ENCODE measurements at places on chromosomes 12 and 14.

DNA sequence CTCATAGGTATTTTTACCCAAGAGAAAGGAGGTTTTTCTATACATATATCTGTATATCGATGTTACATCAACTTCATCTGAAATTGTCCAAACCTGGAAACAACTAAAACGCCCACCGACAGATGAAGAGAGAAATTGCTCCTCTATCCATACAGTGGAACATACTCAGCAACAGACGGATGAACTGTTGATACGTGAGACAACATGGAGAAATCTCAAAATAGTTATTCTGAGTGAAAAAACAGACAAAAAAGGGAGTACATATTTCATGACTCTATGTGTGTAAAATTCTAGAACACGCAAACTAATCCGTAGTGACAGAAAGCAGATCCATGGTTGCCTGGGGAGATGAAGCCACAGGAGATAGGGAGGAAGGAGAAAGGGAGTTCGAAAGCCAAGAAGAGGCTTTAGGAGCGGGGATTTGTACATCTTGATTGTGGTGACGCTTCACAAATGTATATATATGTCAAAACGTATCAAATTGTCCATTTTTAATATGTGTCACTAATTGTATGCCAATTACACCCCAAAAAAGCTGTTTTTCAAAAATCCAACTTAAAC, 37.6 kb upstream of the C14orf180 start:
- DNase-seq, result no peak

- no peak for DNase-seq
Observed at GRCh38 chr12:47328831-47329545, 249.2 kb upstream of the AMIGO2 start.

DNA sequence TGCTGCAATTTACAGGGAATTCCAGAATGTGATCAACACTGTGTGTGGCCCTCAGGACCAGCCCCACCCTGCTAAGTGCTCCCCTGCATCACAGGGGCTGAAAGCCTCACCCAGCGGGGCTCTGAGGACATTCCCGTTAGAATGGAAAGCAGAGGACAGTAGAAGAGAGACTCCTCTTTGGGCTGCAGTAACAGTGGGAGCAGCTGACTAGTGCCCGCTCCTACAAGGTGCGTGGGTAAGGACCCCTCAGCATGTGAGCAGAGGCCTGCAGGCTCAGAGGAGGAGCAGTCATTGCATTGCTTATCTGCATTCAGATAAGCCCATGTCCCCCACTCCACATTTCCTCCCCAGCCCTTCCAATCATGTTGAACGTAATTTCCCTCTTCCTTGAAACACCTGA, 120.1 kb downstream of the ITPR2 start:
- no peak for DNase-seq

DNA sequence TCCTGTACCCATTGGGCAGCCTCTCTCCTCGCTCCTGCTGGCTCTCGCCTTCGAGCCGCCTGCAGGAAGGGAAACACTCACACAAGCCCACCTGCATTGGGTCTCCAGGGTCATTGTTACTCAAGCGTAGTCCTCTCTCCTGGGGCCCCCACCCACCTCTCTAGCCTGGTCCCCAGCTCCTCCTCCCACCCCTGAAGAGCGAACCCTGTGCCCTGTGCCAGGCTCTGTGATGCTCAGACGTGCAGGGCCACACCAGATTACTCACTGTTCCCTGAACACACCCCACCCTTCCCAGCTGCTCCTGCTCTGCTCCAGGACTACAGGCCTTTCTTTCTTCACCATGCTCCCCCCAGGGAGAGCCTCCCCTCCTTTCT, 88.1 kb downstream of the NINJ2 start:
- DNase-seq, result no peak

GRCh38 chr14:61860294-61860918, 98.2 kb downstream of the SNAPC1 start:
- DNase-seq, result no peak

DNA sequence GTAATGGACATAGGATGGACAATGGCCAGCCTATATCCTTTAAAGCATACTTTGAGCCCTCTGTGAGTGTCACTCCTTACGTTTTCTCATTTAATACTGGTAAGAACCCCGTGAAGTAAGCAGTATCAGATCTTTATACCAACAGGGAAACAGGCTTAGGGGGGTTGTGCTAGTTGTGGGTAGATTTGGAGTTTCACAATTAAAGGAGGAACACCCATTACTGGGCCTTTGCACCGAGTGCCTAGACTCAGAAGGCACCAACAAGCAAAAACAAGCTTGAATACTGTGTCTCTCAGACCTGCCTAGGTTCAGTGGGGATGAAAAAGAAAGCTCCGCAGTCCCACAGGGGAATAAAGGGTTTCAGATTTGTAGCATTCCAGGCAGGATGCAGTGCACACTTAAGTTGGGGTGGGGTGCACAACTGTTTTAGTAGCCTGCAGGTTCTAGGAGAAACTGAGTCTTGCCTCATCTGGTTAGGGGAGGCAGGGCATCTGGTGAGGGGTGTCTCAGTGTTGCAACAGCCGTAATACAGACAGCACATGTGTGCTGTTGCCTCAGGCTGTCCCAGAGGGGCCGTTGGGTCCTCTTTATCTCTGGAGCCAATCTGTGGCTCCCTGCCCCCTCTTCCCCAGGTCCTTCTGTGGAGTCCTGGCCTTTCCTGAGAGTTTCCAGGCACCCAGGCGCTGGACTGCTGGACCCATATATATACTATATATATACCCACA, 51.2 kb downstream of the IRAK3 start:
- DNase-seq, result no peak

DNA sequence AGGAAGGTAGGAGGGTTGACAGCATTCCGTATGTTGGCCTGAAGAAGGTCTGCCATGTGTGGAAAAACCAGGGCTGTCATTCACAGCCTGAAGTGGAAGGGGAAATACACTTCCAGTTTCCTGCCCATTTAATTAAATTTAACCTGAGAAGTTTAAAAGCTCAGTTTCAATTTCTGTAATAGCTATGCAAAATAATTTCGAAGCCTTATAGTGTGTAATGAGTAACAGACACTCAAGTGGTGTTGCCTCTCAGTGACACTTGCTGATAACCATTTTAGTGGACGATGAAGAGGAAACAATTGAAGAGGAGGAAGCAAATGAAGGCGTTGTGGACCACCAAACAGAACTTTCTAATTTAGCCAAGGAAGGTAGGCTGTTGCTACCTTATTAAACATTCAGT, 44.8 kb downstream of the EP400 start:
- no peak for DNase-seq

GRCh38 chr12:53200107-53200457, 7.0 kb downstream of the ITGB7 start:
- DNase-seq, result no peak

- no peak for DNase-seq
Observed at GRCh38 chr12:7303230-7303629, 642 bp upstream of the ACSM4 start.

DNA sequence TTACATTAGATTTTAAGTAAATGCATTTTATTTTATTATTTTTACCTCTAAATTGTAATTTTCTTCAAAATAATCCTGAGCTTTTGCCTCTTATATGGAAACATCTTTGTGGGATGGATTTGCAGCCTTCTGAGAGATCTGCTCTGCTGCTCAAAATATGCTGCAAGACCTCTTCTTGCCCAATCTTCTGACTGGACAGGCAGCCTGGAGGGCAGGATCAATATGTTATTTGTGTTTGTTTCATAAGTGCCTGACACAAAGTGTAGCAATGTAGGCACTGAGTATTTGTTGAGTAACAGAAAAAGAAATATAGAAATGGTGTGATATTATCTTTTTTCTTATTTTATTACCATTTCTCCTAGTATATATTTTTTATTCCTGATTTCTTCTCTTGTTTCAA, 1106.9 kb downstream of the TMTC2 start:
- DNase-seq, result no peak

- DNase-seq, result no peak
Observed at GRCh38 chr14:49972131-49972671, 79.3 kb downstream of the ARF6 start.

GRCh38 chr12:42446761-42447160, 120.8 kb downstream of the PPHLN1 start:
- DNase-seq, result no peak

- no peak for DNase-seq
Observed at GRCh38 chr14:100644784-100645183, 57.6 kb upstream of the BEGAIN start.

GRCh38 chr12:27534765-27535161, 10.8 kb downstream of the PPFIBP1 start:
- no peak for DNase-seq

- DNase-seq, result no peak
Observed at GRCh38 chr12:16331998-16332397, 15.4 kb upstream of the MGST1 start.

DNA sequence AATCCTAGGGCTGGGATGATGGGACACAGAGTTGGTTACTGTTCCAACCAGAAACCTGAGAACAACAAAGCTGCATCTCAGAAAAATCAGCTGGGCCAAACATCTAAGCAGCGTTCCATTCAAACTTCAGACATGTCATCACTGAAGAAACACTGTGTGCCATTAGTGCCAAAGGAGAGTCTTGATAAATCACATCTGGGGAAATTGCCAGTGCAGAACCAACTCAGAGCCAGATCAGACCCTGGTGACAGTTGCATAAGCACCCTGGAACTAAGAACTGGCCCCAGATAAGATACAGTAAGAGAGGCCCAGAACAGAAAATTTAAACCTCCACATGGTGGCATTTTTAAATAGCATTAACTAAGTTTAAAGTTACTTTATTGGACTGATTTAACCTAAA, 482.8 kb downstream of the PRKD1 start:
- DNase-seq, result no peak

Measured in stimulated activated CD4-positive, alpha-beta T cell treated with anti-CD3 and anti-CD28 coated beads, TNF-alpha, amount 100 ng/mL, for 1 hour (primary cell).